ENCODE measurements at places on chromosomes 7 and 10. TPM values are rescaled to one million over a fixed set of nuclear protein-coding genes. Genes with fewer than 3 reads are reported as not detected.

Gene SFTPA2
- 6.1 TPM for total RNA-seq

Gene FAM180A
- total RNA-seq, result not detected

Gene PLXDC2
- total RNA-seq, result 59.6 TPM

Gene SPDYE6
- total RNA-seq, result not detected

Gene OPTN
- 44.6 TPM for total RNA-seq

Gene SCART1
- 2.5 TPM for total RNA-seq
